ENCODE measurements at places on chromosomes 1 and 21. TPM values are rescaled to one million over a fixed set of nuclear protein-coding genes. Genes with fewer than 3 reads are reported as not detected.

The ATG4C gene
- total RNA-seq = 12.8 TPM

GRCh38 chr21:43984905-43985689 is 27.0 kb upstream of the TRAPPC10 start:
- no peaks in the 10 kb centered on the region for H3K27me3 ChIP-seq
- no peaks in the 10 kb centered on the region for H3K4me1 ChIP-seq
- no peak overlapping the region for H3K27ac ChIP-seq
- peak; percentile 68 for DNase-seq
- peaks cover 22% of the 10 kb centered on the region for H3K36me3 ChIP-seq

GRCh38 chr1:202756391-202756790 is 46.1 kb upstream of the SYT2 start:
- no peak overlapping the region for H3K4me3 ChIP-seq
- H3K27me3 ChIP-seq = no peaks in the 10 kb centered on the region
- no peak for DNase-seq
- H3K36me3 ChIP-seq = peaks cover 49% of the 10 kb centered on the region
- H3K4me1 ChIP-seq = no peaks in the 10 kb centered on the region

DNA sequence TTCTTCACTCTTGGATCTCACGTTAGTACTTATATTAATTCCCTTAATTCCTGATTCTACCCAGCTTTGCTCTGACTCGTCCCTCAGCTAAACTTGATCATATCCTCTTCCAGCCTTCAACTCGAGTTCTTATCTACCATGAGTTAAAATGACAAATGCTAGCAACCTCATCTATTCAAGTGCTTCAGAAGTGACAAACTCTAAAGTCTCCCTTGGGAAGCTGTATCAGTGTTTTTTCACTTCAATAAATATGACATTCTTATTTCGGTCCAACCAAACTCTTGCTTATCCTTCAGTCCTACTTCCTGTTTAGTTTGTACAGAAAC is 75.3 kb downstream of the FOXJ3 start:
- peak overlapping the region; percentile 21 for H3K27ac ChIP-seq
- H3K4me3 ChIP-seq = no peak overlapping the region
- H3K4me1 ChIP-seq = peaks cover 7% of the 10 kb centered on the region
- no peaks in the 10 kb centered on the region for H3K36me3 ChIP-seq

DNA sequence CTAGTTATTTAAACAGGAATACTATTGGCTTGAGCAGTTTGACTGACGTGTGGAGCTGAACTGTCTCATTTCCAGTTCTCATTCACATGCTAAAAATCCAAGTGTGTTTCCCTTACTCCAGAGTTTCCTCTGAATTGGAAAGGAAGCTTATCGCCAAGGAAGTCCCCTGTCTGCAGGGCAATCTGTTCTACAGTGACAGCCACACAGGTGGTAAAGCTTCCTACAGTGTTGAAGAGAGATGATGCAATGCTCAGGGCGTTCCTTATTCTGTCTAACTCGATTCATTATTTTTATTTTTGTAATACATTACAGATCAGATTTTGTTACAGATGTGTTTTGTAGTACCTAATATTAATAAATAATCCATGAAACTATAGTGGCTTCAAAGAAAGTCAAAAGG is 41.3 kb downstream of the ADAMTS5 start:
- H3K27ac ChIP-seq = no peak overlapping the region
- no peaks in the 10 kb centered on the region for H3K36me3 ChIP-seq

DNA sequence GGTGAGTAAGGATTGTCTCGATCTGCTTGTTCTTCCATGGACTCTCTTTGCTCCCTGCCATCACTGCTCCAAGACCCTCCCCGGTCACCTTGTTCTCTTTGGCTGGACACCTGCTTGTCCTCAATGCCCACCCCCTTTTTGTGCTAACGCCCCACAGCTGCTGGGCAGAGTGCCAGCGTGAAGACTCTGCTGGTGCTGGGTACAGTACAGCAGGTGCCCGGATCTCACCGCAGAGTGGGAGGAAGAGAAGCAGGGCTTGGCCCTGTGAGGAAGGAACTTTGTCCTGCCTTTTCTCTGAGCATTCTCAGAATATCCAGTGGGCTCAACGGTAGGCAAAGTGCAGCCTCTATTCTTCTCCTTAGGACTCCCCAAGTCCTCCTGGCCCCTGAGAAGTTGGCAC is 90.1 kb downstream of the PLXNA2 start:
- peak overlapping the region; percentile 24 for H3K27ac ChIP-seq
- H3K36me3 ChIP-seq = no peaks in the 10 kb centered on the region
- no peak for DNase-seq
- H3K4me1 ChIP-seq = peaks cover 77% of the 10 kb centered on the region
- H3K4me3 ChIP-seq = no peak overlapping the region

DNA sequence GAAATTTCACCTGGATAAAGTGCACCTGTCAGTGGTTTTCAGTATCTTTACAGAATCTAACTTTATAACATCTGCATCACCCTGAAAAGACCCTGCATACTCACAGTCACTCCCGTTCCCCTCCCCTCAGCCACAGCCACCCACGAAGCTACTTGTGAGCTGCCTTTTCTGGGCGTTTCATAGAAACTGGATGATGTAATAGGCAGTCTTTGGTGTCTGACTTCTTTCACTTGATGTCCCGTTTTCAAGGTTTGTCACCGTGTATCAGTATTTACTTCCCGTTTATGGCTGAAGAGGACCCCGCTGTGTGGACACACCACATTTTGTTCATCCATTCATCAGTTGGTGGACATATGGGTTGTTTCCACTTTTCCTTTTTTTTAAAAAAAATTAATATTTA is 47.8 kb upstream of the LRRC3 start:
- H3K27me3 ChIP-seq = no peaks in the 10 kb centered on the region
- no peaks in the 10 kb centered on the region for H3K4me1 ChIP-seq
- no peak for DNase-seq
- peaks cover 9% of the 10 kb centered on the region for H3K36me3 ChIP-seq
- H3K4me3 ChIP-seq = no peak overlapping the region

All from upper lobe of left lung (tissue), 6 donors.